ENCODE measurements at places on chromosomes 6 and 20.

- DNase-seq = no peak
Observed at GRCh38 chr20:44151621-44152416, 35.2 kb downstream of the JPH2 start.

DNA sequence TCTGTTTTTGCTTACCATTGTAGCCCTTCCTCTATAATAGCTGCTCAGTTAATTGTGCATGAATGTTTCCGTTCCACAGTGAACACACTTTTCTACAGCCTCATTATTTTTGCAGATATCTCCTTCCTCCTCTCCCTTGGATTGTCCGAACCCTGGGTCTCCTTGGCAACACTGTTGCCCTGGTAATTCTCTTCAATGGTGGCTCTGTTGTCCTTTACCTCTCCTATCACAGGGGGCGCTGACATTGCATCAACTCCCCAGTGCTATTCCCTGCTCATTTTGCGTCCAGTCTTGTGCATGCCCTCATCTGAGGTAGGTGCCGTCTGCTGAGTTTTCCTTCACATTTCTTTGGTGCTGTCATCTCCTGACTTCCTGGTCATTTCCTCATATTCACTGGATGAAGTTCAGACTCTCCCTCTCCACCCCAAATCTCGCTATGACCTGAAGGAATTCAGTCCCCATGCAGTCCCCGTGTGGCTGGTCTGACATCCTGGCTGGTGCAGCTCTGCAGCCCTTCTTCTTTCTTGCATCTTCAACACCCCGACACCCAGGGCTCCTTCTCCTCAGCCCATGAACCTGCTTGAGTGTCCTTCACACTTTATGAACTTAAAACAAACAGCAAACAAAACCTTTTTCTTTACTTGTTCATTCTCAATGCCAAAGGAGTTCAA is 21.1 kb downstream of the PHACTR2 start:
- no peak for DNase-seq

- no peak for DNase-seq
Observed at GRCh38 chr6:6646859-6647258, 58.3 kb downstream of the LY86 start.

- DNase-seq = no peak
Observed at GRCh38 chr20:52572687-52573086, 381.1 kb upstream of the ZFP64 start.

- peak; percentile 51 for DNase-seq
Observed at GRCh38 chr6:169775321-169775720, 23.9 kb downstream of the ERMARD start.

- peak; percentile 51 for DNase-seq
Observed at GRCh38 chr6:168180548-168181011, 101.6 kb upstream of the FRMD1 start.

DNA sequence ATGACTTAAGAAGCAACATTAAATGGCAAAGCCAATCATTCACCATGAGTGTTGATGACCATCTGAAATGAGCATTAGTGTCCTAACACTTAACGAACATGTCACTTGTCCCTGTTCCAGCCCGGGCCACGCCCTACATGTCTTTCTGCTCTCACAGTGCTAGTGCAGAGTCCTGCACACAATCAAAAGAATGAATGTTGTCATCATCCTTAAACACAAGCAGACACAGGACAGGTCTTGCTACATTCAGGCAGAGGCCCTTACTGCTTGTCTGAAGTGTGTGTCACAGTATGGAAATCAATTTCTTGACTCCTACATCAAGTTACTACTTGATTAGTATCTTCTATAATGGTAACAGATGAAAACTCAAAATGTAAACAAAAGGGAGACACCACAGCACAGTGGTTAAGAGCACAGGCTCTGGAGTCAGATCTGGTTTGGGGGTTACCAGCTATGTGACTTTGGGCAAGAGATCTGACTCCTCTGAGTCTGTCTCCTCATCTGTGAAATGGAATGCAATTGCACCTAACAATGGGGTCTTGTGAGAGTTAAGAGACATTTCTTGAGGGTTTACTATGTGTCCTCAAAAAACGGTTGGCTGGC is 17.4 kb downstream of the UBE2V1 start:
- DNase-seq = no peak

GRCh38 chr6:137432054-137432611 is 62.1 kb downstream of the OLIG3 start:
- DNase-seq = no peak

DNA sequence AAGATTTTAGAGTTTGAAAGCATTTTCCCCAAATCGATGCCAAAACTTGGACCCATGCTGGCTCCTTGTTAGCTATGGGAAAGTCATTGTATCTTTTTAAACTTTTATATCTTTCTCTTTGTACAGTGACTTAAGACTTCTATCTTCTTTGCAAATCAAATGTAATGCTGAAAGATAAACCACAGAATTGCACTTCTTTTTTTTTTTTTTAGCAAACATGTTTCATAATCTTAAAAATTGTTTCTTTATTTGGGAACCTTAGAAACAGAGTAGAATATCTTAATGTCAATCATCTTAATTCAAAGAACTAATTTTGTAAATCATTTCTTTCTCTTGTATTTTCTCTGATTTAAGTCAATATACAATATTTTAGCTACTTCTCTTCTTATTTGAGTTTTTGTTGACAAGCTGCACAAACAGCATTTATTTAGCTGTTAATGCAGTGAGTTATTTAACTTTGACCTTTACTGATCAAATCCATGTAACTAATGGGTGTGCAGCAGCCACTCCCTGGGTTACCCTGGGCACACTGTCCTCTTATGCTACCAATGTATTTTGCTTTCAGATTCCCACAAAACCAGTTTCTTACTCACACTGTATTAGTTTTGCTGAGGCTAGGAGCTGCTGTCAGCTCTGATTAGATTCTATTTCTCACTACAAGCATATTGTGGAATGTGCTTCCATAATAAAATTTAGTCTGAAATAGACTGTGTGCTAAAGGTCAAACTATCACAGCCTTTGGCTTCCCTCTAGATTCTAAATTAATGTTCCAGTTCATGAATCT is 279.6 kb downstream of the ADGB start:
- no peak for DNase-seq

- no peak for DNase-seq
Observed at GRCh38 chr20:57071283-57071731, 195.1 kb downstream of the BMP7 start.

DNA sequence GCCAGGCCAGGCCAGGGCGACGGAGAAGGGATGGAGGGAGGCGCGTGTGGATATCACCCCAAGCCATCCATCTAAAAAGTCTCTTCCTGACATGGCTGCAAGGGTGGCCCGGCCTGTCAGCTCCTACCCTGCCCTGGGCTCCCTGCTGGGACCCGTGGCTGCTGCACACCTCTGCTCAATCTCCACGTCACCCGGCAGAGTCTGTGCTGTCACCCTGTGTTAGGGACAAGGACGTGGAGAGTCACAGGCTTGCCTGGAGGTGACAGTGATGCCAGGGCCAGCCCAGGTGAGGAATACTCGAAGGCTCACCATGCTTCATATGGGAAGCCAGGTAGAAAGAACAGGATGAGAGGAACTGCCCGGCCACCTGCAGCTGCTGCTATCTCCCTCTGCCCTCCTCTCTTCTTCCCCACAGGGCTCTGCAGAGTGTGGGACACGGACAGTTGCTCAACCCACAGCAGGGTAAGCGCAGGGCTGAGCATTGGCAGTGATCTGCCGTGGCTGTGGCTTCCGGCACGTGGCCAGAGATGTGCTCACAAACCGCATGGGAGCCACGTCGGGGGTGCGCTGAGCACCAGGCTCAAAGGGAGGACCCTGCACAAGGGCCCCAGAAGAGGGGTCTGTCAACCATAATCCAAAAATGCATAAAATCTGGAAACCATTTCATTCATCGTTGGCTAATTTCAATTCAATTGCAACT is 214.3 kb downstream of the DLL1 start:
- DNase-seq = no peak

All from tibial artery (tissue), 4 donors.